ENCODE measurements at places on chromosomes 16 and 17.

- no peak for DNase-seq
These were observed 6.0 kb downstream of the SYNGR2 start for GRCh38 chr17:78174346-78174869.

GRCh38 chr16:66703406-66704215 is 7.1 kb upstream of the CMTM4 start:
- DNase-seq, result no peak

DNA sequence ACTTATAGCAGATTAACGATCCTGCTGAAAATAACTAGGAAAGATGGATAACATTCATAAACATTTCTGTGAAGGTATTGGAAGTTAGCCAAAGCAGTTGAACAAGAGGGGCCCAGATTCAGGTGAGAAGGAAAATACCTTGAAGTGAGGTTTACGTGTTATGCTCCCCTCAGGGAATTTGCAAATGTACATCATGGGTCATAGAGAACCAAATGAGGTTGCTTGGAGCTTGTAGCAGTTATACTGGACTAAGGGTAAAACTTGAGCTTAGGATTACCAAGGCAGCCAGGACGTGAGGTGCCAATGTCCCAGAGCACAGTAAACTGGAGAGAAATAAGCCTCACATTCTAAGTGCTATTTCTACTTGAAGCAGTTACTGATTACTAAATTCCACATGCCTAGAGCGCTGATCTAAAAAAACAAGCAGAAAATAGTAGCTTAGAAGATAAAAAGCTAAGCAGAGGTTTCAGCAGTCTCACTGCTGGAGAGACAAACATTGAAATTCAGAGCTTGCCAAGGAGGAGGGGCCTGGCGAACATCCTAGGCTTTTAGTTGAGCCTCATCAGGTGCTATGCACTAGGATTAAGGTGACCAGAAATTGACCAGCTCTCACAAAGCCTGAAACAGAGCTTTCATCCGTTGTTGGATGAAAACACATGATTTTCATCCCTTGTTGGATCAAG is 136.7 kb upstream of the FAM20A start:
- DNase-seq, result no peak

DNA sequence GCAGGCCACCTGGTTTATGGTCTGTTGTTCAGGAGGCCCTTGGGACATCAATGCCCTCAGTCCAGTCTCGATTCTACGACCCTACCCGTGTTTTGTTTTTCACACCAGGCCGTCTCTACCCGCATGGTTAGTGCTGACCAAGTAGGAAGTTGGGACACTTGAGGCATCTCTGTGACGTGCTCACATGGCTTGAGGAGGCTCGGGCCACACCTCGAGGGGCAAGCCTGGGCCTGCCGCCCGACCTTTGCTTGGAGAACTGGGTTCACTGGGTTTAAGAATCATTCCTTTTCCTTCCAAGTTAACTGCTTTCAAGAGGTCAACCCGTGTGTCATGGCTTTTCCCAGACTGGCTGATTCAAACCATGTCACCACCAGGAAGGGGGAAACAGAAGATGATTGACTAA is 86.8 kb downstream of the CMIP start:
- DNase-seq, result no peak
